ENCODE measurements at places on chromosomes 2 and 18.

DNA sequence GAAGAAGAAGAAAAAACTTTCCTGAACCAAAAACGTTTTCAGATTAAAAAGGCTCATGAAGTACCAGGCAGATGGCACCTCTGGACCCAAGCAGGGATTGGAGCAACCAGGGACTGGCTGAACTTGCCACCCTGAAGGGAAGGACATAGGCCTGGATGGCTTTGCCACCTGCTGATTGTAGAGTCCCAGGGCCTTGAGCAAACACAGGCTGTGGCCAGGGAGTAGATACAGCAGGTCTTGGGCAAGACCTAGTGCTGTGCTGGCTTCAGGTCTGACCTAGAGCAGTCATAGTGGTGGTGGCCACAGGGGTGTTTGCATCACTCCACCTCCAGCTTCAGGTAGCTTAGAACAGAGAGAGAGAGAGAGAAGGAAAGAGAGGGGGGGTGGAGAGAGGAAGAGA, 231.5 kb upstream of the FBXO11 start:
- DNase-seq, result no peak

DNA sequence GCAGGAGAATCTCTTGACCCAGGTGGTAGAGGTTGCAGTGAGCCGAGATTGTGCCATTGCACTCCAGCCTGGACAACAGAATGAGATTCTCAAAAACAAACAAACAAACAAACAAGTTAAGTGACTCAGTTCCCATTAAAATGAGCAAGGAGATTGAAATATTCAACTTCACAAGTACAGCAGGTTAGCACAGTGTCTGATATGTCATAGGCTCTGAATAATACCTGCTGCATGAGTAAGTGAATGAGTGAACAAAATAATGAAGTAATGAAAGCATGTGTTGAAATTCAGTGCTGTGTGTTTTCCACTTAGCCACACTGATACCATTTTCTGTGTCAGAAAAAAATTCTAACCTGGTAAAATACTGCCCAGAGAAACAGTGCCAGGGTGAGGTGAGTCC, 41.9 kb upstream of the SETBP1 start:
- DNase-seq, result no peak

DNA sequence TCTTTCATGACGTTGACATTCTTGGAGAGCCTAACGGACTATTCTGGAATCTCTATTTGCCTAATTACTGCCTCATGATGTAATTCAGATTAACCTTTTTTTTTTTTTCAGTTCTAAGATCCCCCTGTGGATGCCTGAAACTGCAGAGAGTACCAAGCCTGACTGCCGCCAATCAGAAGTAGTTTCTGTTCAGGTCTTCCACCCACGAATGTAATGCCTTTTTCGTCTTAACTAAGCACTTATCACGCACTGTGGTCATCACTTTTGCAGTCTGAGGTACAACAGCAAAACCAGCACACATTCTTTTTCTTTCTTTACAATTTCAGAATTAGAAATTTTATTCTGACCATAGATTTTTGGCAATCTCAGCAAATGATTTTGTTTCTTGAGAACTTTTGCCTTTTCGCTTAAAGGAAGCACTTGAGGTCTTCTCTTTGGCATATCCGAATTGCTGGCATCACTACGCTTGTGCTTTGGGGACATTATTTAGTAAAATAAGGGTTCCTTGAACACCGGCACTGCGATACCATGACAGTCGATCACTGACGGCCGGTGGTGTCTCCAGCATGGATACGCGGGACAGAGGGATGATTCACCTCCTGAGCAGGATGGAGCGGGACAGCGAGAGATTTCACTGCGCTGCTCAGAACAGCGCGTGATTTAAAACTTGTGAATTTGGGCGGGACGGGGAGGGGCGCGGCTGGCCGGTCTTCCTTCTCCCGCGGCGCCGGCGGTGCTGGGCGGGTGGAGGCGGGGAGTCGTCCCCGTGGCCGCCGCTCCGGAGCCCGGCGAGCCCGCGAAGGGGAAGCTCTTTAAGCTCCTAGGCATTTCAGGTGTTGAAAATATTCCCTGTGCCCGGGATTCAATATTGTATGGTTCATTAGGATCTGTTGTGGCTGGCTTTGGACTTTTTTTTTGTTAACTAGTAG, 32.0 kb upstream of the GPR55 start:
- no peak for DNase-seq

- no peak for DNase-seq
Observed at GRCh38 chr2:72719416-72719815, 106.4 kb downstream of the EXOC6B start.

DNA sequence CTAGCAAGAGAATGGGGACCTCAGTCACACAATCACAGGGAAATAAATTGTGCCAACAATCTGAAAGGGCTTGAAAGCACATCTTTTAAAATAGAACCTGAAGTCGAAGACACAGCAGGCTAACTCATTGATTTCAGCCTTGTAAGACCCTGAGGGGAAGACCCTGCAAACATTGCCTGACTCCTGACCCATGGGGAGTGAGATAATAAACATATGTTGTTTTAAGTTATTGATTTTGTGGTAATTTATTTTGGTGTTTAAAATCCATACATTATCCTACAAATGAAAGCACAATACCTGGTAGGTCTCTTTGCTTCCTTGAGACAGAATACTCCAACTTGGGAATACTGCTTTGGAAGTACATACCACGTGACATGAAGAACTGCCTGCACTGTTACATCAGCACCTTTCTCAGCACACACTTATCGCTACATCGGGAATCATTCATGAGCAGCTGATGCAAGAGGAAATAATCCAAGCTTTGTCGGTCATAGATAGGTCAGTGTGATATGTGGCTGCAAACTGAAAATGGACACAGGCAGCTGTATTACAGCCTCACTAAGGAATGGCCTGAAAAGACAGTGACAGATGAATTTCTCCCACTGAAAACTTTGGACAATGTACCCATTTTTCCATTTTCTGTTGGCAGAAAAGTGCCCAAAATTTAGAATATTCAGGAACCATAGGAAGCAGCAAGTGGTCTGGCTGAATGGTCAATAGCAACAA, 494.5 kb upstream of the MAP2 start:
- DNase-seq, result no peak

- no peak for DNase-seq
Observed at GRCh38 chr2:231348704-231349373, 46.7 kb upstream of the B3GNT7 start.

DNA sequence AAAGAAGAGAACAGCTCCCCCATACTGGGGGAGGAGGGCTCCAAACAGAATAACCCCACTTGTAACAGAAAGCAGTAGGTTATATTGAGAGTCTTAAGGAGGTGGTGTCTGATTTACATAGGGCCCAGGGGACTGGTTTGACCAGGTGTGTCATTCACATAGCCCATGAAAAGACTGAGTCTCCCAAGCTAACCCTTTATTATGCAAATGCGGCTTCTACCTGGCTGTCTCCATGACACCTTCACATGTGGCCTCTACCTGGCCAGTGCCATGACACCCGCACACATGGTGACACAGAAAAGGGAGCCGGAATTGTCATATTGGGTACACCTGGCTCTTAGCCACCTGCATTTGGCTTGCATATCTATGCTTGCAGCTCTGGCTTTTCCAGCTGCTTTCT, 1057.2 kb upstream of the PIK3C3 start:
- no peak for DNase-seq

All from stimulated activated CD4-positive, alpha-beta T cell treated with anti-CD3 and anti-CD28 coated beads, TNF-alpha, amount 100 ng/mL, for 4 hours (primary cell).